ENCODE measurements at places on chromosomes 1 and 21.

- no peak overlapping the region for H3K4me3 ChIP-seq
- H3K4me1 ChIP-seq: peaks cover 10% of the 10 kb centered on the region
- DNase-seq: no peak
- H3K27ac ChIP-seq: no peak overlapping the region
- peaks cover 2% of the 10 kb centered on the region for H3K36me3 ChIP-seq
Measured at GRCh38 chr1:22889213-22889827, 83.3 kb downstream of the LACTBL1 start.

GRCh38 chr1:206954459-206955342 lies 8.4 kb upstream of the PIGR start:
- H3K4me3 ChIP-seq: no peak overlapping the region
- peaks cover 4% of the 10 kb centered on the region for H3K36me3 ChIP-seq
- no peaks in the 10 kb centered on the region for H3K27me3 ChIP-seq
- DNase-seq: no peak

- peaks cover 20% of the 10 kb centered on the region for H3K4me1 ChIP-seq
- H3K36me3 ChIP-seq: no peaks in the 10 kb centered on the region
- DNase-seq: no peak
Measured at GRCh38 chr1:938088-938683, 14.5 kb downstream of the SAMD11 start.

- peaks cover 59% of the 10 kb centered on the region for H3K4me1 ChIP-seq
- DNase-seq: peak; percentile 11
- H3K27ac ChIP-seq: peak overlapping the region; percentile 89
- H3K27me3 ChIP-seq: no peaks in the 10 kb centered on the region
- H3K36me3 ChIP-seq: peaks cover 30% of the 10 kb centered on the region
Measured at GRCh38 chr1:39268112-39268581, 63.7 kb downstream of the MACF1 start.

DNA sequence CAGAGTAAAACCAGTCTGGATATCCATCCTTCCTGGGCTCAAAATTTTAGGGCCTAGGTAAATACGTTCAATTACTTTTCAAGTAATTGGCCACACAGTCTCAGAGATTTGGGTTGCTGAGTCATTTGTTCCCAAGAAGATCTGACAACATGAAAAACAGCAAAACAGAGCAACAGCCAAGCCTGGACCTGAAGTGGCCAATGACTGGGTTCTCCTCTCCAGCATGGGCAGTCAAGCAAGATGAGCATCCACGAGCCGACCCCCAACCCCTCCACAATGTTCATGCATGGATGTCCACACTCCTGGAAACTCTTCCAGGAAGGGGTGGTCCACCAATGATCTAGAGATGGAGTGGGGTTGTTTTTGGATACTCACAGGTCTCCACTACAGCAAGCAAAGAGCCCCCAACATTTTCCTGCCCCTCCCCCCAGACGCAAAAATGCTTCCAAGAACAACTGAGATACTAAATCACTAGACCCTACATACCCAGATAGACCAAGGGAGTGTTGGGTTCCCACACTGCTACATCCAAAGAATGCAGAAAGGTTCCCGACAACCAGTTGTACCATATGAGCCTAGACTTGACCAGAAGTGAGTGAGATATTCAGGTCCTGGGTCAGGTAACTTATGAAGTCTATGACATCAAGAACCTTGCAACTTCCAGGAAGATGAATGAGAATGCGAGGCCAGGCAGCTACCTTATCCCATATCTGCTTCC lies 73.0 kb downstream of the CD46 start:
- peak overlapping the region; percentile 94 for H3K4me3 ChIP-seq
- no peak for DNase-seq
- peak overlapping the region; percentile 95 for H3K27ac ChIP-seq
- no peaks in the 10 kb centered on the region for H3K27me3 ChIP-seq
- H3K36me3 ChIP-seq: peaks cover 17% of the 10 kb centered on the region

GRCh38 chr1:91742848-91743292 lies 143.1 kb downstream of the TGFBR3 start:
- H3K27ac ChIP-seq: no peak overlapping the region
- no peaks in the 10 kb centered on the region for H3K4me1 ChIP-seq
- peaks cover 3% of the 10 kb centered on the region for H3K36me3 ChIP-seq
- peaks cover 7% of the 10 kb centered on the region for H3K27me3 ChIP-seq
- no peak for DNase-seq

DNA sequence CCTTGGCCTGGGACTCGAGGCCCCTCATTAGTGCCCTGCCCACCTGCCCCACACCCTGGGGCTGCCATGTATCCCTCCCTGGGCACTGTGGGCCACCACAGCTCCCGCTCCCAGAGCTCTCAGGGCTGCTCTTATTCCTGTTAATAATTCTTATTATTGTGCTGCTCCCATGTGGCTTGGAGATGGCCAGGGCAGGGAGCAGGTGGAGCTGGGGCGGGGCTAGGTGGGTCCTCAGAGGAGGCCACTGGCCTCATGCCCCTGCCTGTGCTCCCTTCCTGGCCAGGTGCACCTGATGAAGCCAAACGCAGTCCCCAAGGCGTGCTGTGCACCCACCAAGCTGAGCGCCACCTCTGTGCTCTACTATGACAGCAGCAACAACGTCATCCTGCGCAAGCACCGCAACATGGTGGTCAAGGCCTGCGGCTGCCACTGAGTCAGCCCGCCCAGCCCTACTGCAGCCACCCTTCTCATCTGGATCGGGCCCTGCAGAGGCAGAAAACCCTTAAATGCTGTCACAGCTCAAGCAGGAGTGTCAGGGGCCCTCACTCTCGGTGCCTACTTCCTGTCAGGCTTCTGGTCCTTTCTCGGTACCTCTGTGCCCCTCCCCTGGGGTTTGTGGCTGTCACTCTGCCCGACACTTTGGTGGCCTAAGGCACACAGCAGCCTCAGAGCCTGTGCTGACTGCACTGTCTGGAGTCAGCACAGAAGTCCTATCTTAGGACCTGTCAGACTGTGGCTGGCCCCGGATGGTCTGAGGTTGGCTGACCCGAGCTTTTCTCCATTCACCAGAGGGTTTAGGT lies 34.1 kb downstream of the BMP8A start:
- H3K4me1 ChIP-seq: peaks cover 28% of the 10 kb centered on the region
- H3K27me3 ChIP-seq: no peaks in the 10 kb centered on the region
- H3K27ac ChIP-seq: peak overlapping the region; percentile 96
- DNase-seq: peak; percentile 90
- peak overlapping the region; percentile 62 for H3K4me3 ChIP-seq

DNA sequence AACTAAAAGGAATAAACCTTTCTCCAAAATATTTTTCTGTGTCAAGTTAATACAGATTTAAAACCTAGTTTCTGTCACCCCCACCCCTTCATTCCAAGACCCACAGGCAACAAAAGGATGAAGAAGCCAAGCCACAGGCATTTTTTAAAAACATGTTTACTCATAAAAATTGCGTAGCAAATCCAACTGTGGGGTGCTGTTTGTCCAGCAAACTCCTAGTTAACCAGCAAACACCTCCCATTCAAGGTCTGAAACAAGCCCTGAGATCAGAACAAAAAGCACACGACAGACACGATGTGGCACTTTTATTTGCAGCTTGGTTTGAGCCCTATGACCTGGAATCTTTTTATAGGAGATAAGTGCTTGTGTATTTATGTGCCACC lies 149.9 kb upstream of the CAMK1G start:
- H3K4me3 ChIP-seq: no peak overlapping the region
- peaks cover 25% of the 10 kb centered on the region for H3K27me3 ChIP-seq
- no peak overlapping the region for H3K27ac ChIP-seq
- no peak for DNase-seq
- no peaks in the 10 kb centered on the region for H3K4me1 ChIP-seq

- peak within 1 kb of the TSS; percentile 85 for H3K4me3 ChIP-seq
- peaks cover 14% of the 10 kb centered on the region for H3K4me1 ChIP-seq
- DNase-seq: no peak
- H3K27ac ChIP-seq: peak within 1 kb of the TSS; percentile 88
- peaks cover 3% of the 10 kb centered on the region for H3K36me3 ChIP-seq
Measured at GRCh38 chr1:67307251-67308060, at the start of gene IL12RB2. TSS of gene IL12RB2 (plus strand) at chr1:67307873. CDS start at chr1:67320369, 12,496 bp downstream.

All from stimulated activated naive B cell treated with anti-CD40 and anti-IgM and Interleukin-4, amounts not matched to agents 10 μg/mL and 1 μg/mL and 100 μg/mL, for 72 hours (primary cell).